ENCODE measurements at places on chromosomes 2 and 18.

GRCh38 chr2:231201475-231201814 is 3.0 kb downstream of the ARMC9 start:
- no peak for DNase-seq

- no peak for DNase-seq
Observed at GRCh38 chr2:236607471-236608187, 38.0 kb downstream of the ACKR3 start.

- DNase-seq: no peak
Observed at GRCh38 chr2:73009177-73009839, 62.2 kb downstream of the SFXN5 start.

DNA sequence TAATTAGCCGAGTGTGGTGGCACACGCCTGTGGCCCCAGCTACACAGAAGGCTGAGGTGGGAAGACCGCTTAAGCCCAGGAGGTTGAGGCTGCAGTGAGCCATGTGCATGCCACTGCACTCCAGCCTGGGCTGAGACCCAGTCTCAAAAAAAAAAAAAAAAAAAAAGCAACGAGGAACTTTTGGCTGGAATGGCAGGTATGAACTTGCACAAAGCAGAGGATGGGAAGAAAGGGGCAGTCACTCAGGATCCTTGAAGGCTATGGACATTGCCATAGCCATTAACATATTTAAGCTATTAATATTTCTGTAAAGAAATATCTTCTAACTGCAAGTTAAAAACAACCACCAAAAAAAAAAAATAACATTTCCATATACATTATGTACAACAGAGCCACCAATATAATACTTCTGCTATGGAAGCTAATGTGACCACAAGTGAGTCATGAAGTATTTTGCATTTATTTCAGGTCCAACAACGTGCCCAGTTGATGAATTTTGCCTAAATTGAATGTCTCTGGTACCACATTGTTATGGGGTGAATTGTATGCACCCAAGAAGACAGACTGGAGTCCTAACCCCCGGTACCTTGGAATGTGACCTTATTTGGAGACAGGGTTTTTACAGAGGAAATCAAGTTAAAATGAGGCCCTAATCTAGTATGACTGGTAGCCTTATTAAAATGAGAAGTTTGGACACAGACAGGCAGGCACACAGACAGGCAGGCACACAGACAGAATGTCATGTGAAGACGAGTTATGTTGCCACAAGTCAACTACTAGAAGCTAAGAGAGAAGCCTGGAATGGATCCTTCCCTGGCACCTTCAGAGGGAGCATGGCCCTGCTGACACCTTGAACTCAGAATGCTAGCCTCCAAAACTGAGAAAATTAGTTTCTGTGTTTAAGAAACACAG is 102.8 kb downstream of the RBMS1 start:
- DNase-seq: no peak

GRCh38 chr2:17583166-17583565 is 42.7 kb downstream of the VSNL1 start:
- DNase-seq: no peak

DNA sequence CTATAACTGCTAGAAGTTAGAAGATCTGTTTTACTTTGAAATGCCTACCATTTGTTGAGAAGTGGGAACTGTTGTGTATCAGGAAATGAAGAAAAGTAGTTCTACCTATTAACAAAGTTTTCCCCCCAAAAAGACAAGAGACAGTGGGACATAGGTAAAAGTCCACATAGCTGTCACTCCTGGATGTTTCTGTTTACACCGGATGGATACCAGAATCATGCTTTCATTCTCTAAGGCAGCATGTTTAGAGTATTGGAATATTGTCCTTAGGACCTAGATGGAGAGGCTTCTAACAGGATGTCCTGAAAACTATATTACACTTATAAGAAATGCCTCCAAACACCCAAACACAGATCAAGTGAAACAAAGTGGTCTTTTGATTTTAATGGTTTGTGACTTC is 143.1 kb downstream of the MCFD2 start:
- no peak for DNase-seq

DNA sequence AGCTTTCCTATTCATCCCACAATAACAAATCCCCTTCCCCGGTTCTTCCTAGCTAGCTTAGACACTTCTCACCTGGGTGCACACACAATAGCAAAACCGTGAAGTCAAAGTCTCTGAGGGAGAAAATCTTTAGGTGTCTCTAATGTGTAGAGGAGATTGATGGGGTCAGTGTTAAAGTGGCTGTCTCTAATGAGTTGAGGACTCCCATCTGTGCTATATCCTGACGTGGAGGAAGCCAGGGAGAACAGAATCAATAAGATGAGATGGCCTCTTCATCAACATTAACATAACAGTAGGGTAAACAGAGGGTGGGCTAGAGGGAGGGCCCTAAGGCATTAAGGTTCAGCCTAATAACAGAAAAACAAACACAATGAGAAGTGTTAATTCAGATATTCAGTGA is 120.4 kb downstream of the SLC5A7 start:
- no peak for DNase-seq

DNA sequence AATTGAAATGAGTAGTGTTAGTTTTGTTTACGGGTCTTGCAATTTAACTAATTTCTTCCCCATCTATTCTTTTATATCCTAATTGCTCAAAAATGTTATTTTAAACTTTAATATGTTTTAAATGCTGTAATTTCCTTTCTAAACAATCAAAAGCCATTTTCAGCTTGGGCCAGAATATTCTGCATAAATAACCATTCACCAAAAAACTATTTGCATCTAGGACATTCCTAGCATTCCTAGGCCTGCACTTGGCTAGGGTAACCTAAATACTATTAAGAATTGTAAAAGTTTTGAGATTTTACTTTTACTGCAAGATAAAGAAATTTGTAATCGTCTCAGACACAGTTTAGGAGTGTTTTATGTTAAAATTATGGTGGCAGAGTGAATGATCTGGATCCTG is 7.8 kb upstream of the ETAA1 start:
- no peak for DNase-seq

DNA sequence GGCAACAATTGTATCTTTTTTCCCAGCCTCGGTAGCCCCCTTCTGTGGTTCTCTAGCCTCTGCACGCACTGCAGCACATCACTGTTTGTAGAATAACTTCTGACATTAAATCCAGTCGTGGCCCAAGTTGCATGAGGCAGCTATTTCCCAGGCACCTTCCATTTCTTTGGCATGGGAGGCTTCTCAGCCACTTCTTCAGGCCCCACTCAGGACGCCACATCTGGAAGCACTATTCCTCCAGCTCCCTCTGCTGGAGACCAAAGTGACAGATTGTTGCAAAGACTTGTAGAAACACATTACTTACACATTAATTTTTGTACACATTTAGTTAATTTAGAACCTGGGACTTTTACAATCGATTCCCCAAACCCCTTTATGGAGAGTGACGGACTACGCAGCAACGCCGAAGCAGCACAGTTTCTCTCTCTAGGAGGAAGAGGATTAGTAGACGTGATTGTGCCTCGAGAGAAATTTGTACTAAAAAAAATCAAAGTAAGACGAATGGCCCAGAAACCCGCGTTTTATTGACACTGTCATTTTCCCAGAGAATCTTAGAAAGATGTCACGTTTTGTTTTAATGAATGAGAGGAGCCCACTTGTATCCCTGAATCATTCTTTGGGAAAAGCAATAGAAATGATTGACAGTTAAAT is 57.8 kb upstream of the RGPD5 start:
- no peak for DNase-seq

DNA sequence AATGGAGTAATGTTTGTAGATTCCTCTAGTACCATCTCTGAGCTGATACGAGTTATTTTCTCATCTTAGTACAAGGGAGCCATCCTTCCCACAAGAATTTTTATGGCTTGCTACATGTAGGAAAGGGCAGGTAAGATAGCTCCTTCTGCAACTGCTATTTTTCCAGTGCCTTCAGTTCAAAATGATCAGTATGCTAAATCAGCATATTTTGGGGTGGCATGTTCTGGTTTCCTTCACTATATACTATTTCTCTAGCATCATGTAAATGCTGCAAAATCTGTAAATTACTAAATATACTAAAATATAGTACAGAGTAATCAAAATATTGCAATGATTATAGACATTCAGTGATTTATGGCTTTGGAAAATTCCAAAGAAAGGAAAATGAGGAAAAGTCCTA is 1230.0 kb upstream of the CHAC2 start:
- no peak for DNase-seq

Data from stimulated activated CD8-positive, alpha-beta memory T cell treated with anti-CD3 and anti-CD28 coated beads, Interleukin-2, amount 100 ng/mL, for 1 hour (primary cell).